ENCODE measurements at places on chromosomes 5 and 9. TPM values are rescaled to one million over a fixed set of nuclear protein-coding genes. Genes with fewer than 3 reads are reported as not detected.

Gene DNAI1
- not detected for total RNA-seq

Gene SLC34A1
- total RNA-seq: not detected

Gene IL11RA
- 6.3 TPM for total RNA-seq

Gene TRIP13
- total RNA-seq: 71.3 TPM

Gene SLC34A3
- 0.28 TPM for total RNA-seq
